ENCODE measurements at places on chromosomes 1 and 21.

- DNase-seq = no peak
These were observed 6.0 kb downstream of the ADAM15 start for GRCh38 chr1:155057104-155057503.

DNA sequence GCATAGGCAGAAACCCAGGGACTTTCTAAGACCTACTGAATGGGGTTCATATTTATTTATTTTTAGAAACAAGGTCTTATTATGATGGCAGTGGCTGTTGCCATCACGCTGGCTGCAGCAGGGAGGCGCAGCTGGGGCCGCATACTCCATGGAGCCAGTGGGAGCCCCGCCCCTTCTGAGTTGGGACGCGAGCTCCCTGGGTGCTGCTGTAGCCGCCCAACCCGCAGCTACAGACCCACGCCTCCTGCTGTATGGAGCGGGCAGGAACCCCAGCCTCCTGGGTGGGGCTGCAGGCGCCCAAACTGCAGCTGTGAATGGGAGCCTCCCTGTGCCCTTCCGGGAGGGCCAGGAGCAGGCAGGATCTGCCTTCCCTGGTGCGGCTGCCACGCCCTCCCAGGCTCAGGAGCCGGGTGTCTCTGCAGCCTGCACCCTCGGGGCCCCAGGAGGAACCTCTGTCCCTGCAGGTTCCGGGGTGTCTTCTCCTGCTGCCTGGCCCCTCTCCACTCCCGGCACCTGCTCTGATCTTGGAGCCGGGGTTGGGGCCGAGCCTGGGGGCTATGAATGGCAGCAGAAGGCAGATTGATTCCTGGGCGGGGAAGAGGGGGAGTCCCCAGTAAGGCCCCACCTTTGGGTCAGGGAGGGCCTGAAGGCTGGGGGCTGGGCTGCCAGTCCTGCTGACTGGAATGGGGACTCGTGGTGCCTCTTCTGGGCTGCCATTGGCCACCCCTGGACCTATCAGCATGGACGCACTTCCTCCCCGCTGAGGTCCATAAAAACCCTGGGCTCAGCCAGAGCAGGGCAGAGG lies 66.5 kb upstream of the LRRN2 start:
- no peak for DNase-seq

DNA sequence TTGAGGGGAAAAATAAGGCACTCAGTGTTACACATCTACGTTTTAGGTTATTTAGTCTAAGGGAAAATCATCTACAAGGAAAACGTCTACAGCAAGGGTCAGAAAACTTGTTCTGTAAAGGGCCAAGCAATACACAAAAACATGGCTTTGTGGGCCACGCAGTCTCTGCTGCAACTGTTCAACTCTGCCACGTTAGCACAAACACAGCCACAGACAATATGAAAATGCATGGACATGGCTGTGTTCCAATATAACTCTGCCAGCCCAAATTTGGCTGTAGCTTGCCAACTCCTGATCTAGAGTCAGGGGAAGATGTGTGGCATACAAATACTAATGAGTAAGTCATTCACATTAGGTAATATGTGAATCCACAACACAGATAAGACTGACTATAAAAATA lies 40.7 kb downstream of the COA6 start:
- no peak for DNase-seq

GRCh38 chr21:45529785-45530422 lies 12.3 kb downstream of the SLC19A1 start:
- no peak for DNase-seq

DNA sequence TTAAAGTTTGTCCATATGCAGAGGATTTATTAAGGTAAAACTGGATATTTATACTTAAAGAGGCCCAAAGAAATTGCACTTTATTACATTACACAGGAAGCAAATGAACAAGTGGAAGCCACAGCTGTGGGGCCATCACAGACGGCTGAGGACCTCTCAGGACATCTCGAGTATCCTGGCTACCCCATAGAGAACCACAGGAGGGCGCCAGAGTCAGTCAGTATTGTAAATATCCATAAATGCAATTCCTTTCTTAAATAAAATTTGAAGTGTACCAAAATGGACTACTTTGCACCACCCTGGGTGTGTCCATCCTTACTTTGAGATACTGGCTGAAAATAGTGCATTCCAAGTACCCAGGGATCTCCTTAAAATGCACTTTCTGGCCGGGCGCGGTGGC lies 257.2 kb downstream of the MRPL39 start:
- DNase-seq = no peak

DNA sequence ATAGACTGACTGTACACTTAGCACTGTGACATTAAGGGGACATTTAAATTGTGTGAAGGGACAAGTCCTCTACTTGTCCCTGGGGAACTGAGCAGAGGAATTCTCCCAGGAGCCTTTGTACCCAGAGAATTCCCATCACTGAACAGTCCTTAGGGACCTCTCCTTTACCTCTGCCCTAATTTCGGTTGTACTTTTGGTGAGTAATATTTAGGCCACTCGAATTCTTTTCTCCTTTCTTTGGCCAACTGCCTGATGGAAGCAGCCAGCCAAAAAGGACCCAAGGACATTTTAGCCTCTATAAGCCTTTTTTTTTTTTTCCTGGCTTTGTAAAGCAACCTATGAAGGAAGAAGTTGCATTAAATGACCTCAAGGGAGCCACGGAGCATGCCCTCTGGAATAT lies 71.5 kb downstream of the NR5A2 start:
- DNase-seq = no peak

- DNase-seq = no peak
These were observed 370.4 kb downstream of the VAV3 start for GRCh38 chr1:107594536-107594935.

GRCh38 chr1:118660769-118661168 lies 327.4 kb downstream of the TBX15 start:
- DNase-seq = no peak

- DNase-seq = no peak
These were observed 18.7 kb downstream of the TRMT1L start for GRCh38 chr1:185137896-185138545.

- DNase-seq = no peak
These were observed 36.7 kb downstream of the SLC19A1 start for GRCh38 chr21:45505416-45506021.

DNA sequence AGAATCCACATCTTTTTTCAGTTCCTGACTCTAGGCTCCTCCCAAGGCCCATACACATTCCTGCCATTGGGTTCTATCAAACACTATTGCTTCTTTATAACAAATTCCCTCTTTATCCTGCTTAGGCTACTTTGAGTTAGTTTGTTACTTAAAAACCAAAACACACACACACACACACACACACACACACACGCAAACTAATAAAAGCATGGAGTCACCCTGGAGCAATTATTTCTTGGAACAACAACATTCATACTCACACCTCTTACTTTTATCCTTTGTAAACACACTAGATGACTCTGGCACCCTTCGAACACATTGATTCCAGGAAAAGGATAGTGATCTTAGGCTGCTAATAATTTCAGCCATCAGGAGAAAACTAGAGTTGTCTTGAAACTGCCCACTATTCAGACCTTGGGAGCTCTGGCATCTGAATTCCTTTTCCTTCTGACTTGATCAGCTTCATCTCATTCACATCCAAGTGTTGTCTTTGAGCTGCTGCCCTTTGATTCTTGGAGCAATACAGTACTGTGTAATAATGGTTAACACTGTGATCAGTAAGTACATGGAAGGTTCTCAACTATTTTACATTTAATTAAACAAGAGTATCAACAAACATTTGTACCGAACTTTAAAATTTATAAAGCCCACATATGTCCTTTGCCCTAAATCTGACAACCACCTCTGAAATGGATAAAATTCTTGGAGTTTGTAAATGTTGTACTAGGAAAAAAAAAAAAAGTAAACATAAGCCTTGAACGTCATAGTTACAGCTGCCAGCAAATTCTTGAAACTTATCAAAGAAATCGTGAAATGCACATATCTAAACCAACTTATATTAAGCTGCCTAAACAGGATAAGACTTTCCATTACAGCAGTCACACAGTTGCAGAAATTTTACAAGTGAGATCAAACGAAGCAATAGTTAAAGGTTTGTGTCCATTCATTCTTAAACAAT lies 2.8 kb upstream of the SEC22B start:
- no peak for DNase-seq

Measured in NCI-H1417 treated with DMSO at 0.1 percent for 48 hours (cell line).